ENCODE measurements at places on chromosomes 7 and 10. TPM values are rescaled to one million over a fixed set of nuclear protein-coding genes. Genes with fewer than 3 reads are reported as not detected.

Gene FXYD4
- total RNA-seq, result not detected

Gene OR2A7
- total RNA-seq, result not detected

Gene C10orf88
- 11.9 TPM for total RNA-seq

Gene SPDYE8
- not detected for total RNA-seq

Gene SPDYE5
- 0.12 TPM for total RNA-seq

Gene PROSER2
- total RNA-seq, result 0.44 TPM

Gene KLHL7
- total RNA-seq, result 41.6 TPM

Gene WAC
- total RNA-seq, result 54.8 TPM

Gene INA
- total RNA-seq, result 0.50 TPM

Gene ABI1
- total RNA-seq, result 29.1 TPM

Gene SPOCK2
- 0.11 TPM for total RNA-seq

Gene NUPR2
- total RNA-seq, result not detected

Gene FZD1
- 18.7 TPM for total RNA-seq

Gene KNDC1
- 3.2 TPM for total RNA-seq

Gene DUSP5
- 67.8 TPM for total RNA-seq

Gene YKT6
- total RNA-seq, result 75.2 TPM

Gene ITIH2
- total RNA-seq, result not detected
